ENCODE measurements at places on chromosomes 1 and 21. TPM values are rescaled to one million over a fixed set of nuclear protein-coding genes. Genes with fewer than 3 reads are reported as not detected.

The CD1B gene
- total RNA-seq, result not detected

- no peaks in the 10 kb centered on the region for H3K27me3 ChIP-seq
- H3K36me3 ChIP-seq, result peaks cover 10% of the 10 kb centered on the region
- no peak overlapping the region for H3K4me3 ChIP-seq
- H3K27ac ChIP-seq, result peak overlapping the region; percentile 24
- peaks cover 64% of the 10 kb centered on the region for H3K4me1 ChIP-seq
- DNase-seq, result no peak
These were observed 11.5 kb downstream of the RO60 start for GRCh38 chr1:193070942-193071341.

GRCh38 chr1:172328266-172328665 lies 92.2 kb upstream of the C1orf105 start:
- H3K4me1 ChIP-seq, result no peaks in the 10 kb centered on the region
- no peak for DNase-seq
- H3K36me3 ChIP-seq, result no peaks in the 10 kb centered on the region
- no peaks in the 10 kb centered on the region for H3K27me3 ChIP-seq
- H3K27ac ChIP-seq, result no peak overlapping the region

DNA sequence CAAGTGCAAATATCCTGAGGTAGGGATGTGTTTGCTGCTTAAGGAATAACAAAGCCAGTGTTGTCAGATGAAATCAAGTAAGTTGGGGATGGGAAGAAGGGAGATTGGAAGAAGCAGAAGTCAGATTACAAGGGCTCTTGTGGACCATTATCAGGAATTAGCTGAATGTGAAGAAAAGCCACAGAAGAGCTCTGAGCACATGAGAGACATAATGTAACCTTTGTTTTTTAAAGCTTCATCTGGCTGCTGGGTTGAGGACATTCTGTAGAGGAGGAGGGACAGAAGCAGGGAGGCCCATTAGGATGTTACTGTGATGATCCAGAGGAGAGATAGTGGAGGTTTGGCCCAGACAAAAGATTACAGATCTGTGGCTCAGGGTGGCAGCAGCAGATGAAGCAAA lies 111.7 kb downstream of the DUSP10 start:
- no peaks in the 10 kb centered on the region for H3K36me3 ChIP-seq
- H3K27ac ChIP-seq, result no peak overlapping the region
- no peak for DNase-seq
- H3K27me3 ChIP-seq, result no peaks in the 10 kb centered on the region

GRCh38 chr1:86419277-86419903 lies 4.6 kb upstream of the CLCA2 start:
- H3K4me1 ChIP-seq, result no peaks in the 10 kb centered on the region
- DNase-seq, result no peak
- no peak overlapping the region for H3K4me3 ChIP-seq
- H3K36me3 ChIP-seq, result no peaks in the 10 kb centered on the region
- no peak overlapping the region for H3K27ac ChIP-seq
- no peaks in the 10 kb centered on the region for H3K27me3 ChIP-seq
